Iris pigment epithelial cell (primary cell): ENCODE measurements at places on chromosomes 12 and 14.

GRCh38 chr14:74829251-74829650 is 46.7 kb downstream of the PROX2 start:
- no peak for DNase-seq

- peak; percentile 85 for DNase-seq
Observed at GRCh38 chr12:47397664-47398281, 308.1 kb downstream of the RPAP3 start.

- DNase-seq, result peak; percentile 74
Observed at GRCh38 chr12:124457287-124458219, 109.9 kb downstream of the NCOR2 start.

DNA sequence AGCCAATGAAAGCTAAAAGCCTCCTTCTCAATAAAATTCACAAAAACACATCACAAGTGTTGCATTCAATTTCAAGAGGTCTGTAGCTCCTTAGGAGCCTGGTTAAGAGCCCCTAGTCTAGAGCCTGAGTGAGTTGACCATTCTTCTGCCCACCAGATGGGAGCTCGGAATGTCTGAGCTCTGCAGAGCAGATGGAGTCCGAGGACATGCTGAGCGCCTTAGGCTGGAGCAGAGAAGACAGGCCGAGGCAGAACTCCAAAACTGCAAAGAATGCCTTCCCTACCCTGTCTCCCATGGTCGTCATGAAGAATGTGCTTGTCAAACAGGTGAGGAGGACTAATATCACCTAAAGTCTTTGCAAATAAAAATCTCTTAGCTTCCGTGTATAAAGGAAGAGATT is 11.6 kb downstream of the CIPC start:
- DNase-seq, result no peak

GRCh38 chr12:70590051-70590450 is 47.2 kb downstream of the PTPRB start:
- DNase-seq, result peak; percentile 80

- DNase-seq, result no peak
Observed at GRCh38 chr14:72366619-72367018, 434.4 kb downstream of the RGS6 start.

- no peak for DNase-seq
Observed at GRCh38 chr12:11166300-11166699, 4.7 kb upstream of the SMIM10L1 start.
